Esophagus muscularis mucosa (tissue), 4 donors: ENCODE measurements at places on chromosomes 13 and 19. TPM values are rescaled to one million over a fixed set of nuclear protein-coding genes. Genes with fewer than 3 reads are reported as not detected.

DNA sequence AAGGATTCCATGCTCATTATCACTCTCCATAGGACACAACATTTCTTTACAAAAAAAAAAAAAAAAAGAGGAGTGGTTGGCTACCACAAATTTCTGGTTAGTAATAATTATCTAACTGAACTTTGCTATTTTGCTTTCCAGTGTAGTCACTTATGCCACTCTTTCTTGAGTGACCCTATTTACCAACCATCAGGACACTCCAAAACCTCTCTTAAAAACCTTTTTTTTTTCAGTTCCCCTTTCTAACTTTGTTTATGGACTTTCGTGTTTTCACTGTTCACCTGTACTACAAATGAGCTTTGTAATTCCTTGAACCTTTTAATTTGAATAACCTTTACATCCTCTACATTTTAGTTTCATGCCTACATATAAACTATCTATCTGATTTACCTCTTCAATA, 686.5 kb upstream of the PCDH9 start:
- DNase-seq: no peak

- DNase-seq: no peak
Observed at GRCh38 chr13:30808600-30808999, 73.3 kb downstream of the ALOX5AP start.

DNA sequence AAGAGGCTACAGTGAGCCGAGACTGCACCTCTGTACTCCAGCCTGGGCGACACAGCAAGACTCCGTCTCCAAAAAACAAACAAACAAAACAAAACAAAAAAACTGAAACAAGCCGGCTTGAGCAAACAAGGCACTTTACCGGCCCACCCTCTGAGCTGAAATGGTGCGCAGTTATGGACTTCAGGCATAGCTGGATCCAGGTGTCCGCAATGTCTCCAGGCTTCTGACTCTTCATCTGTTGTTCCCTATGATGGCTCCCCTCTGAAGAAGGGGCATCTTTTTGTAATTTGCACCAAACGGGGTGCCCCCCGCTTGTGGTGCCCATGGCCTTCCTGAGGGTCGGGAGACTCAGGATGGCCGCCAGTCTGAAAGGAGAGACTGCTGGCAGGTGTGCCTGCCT, 6.2 kb downstream of the C2CD4C start:
- DNase-seq: no peak

DNA sequence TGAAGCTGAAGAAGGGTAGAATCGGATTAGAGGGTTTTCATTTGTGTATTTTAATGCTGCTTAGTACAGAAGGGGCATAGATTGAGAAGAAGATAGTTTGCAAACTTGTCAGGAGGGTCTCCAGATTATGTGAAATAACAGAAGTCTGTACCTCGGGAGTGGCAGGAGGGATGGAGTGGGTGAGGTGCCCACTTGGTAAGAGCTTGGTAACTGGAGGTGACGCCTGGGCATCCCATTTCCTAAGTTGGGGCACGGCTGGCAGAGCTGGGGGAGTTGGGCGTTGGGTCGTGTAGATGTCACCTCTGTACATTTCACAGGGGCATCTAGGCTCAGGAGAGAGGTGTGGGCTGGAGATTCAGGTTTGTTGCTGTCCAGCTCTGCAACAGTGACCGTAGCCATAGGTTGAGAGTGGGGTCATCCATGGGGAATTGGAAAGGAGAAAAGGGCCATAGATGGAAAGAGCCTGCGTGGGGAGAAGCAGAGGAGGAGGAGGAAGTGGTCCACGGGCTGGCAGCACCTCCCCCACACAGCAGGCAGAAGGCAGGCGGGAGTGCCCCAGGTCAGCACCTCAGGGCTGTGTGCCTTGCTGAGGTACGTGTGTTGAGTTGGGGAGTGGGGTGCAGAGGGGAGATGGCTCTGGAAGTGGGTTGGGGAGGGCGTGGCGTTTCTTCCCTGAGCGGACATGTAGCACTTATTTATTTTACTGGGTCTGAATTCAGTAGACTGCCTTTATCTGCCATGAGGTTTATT, 31.2 kb downstream of the MPHOSPH8 start:
- DNase-seq: no peak

- DNase-seq: no peak
Observed at GRCh38 chr13:108702171-108702570, 72.8 kb downstream of the MYO16 start.

DNA sequence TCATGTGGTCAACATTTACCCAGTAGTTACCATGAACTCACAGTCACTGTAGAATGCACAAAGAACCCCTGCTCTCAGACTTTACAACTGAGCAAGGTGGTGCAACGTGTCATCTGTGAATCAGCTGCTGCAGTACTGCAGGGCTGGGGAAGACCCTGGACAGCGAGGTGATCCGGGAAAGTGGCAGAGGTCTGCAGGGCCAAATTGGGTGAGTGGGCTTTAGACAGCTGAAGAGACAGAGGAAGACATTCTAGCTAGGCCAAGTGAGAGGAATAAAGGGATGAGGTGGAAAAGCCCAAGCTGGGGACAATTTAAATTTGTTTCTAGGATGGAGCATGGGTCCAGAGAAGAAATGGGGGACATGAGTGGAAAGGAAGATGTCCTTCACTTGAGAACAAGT, 270.5 kb downstream of the DCLK1 start:
- peak; percentile 91 for DNase-seq

DNA sequence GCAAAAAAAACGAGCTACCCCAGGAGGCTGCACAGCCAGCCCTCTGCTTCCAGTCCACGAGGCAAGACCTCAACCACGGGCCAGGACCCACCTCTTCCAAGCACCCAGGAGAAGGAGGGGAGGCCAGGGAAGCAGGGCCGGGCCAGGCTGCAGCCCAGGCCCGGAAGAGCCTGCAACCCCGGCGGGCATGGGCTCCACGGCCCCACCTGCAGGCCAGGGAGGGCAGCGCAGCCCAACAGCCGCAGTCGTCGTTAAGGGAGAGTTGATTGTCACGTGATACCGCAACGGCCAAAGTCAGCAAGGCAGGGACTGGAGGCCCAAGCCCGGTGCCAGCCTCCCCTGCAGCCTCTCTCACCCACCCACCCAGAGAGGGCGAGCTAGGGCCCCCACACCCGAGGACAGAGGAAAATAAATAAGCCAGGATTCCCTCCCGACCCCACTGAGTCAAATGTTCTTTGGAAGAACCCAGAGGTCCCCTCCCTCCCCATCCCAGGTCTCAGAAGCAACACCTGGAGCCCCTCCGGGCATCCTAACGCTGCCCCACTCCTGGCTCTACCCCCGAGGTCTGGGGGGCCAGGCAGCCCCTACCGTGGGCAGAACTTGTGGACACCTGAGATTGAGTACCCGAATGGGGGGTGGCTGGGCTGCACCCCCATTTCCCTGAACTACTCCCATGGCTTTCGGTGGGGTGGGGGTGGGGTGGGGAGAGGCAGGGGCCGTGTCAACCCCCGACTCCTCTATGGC, 5.2 kb upstream of the REXO1 start:
- no peak for DNase-seq

DNA sequence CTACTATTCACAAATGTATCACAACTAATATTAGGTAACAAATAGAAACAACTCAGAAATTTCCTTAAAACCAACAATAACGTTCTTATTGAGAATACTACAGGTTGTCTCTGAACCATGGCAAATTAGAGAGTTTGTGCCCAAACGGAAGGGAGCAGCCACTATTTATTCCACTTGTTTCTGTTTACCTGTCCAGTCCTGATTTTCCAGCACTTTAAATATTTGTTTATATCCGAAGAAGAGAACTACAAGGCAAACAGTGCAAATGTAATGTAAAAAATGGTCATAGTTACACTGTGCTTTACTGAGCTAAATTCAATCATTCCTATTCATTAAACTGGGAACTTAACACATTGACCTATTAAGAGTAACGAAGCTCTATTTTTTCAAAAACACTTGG, 9.2 kb downstream of the SUCLA2 start:
- no peak for DNase-seq

DNA sequence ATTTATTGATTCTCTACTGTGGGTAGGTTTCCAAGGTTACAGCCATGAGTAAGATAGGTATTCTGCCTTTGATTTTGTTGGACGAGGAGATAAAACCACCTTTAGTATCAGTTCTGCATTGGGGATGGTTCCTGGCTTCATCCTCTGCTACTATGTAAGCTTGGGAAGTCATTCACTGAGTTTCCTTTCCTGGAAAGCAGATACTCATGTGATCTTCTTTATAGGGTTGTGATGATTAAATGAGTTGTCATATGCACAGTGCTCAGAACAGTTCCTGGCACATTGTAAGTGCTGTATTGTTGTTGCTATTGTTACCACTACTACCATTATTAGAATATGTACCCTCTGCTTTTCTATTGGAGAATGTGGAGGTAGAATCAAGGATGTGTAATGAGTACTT, 13.1 kb upstream of the WTIP start:
- no peak for DNase-seq

- DNase-seq: no peak
Observed at GRCh38 chr19:49997709-49998108, 27.5 kb downstream of the VRK3 start.

- no peak for DNase-seq
Observed at GRCh38 chr13:109764045-109764444, 22.3 kb downstream of the IRS2 start.

Gene BCAM
- 76.5 TPM for total RNA-seq

DNA sequence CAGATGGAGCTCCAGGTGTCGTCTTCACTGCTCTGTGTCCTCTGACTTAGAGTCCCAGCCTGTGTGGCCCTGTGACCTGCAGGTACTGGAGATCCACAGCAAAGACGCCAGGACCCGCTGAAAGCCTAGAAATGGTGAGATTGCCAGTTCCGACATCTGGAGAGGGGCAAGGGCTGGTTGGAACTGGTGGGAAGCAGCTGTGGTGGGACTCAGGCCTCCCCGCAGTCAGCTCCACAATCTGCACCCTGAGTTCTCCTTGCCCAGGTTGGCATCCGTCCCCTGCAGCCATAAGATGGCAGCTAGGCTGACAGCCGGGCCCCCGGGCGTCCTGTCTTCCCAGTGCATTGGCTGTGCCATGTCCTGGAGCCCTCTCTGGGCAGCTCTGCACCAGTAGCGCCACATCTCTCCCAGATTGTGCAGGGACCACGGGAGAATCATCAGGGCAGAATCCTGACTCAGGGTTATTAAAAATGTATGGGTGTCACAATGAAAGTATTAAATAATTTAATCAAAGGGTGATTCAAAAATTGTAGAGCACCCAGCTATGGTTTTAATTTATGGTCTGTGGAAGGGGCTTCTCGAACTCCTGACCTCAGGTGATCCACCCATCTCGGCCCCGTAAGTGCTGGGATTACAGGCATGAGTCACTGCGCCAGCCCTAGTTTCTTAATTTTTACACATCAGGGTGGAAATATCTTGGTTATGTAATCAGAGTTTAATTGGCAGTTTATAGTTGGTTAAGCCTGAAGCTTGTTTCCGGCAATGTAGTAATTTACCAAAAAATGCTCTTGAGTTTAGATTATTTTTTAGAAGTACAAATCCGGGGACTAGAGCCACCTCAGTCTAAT, 32.2 kb upstream of the ZNF681 start:
- DNase-seq: no peak

Gene PCDH20
- total RNA-seq: 16.7 TPM

DNA sequence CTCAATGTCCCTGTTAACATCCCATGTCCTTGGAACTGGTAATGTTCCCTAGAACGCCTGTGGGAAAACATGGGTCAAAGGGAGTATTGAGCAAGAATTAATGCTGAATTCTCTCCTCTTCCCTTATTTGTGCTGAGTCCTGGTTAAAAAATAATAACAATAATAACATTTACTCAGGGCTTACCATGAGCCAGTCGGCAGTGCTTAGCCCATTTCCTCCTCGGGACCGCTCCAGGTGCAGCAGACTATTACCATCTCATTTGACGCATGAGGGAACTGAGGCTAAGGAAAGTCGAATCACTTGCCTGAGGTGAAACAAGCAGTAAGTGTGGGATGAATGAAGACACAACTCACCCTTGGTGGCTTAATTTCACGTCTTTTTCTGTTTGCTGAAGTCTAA, 33.6 kb upstream of the SLC15A1 start:
- no peak for DNase-seq

Gene ERICH4
- total RNA-seq: not detected

- no peak for DNase-seq
Observed at GRCh38 chr13:27839809-27840467, 47.7 kb downstream of the GSX1 start.

Gene EVI5L
- total RNA-seq: 19.9 TPM

Gene PGLYRP1
- total RNA-seq: not detected

Gene NPAS1
- 0.34 TPM for total RNA-seq

Gene CATSPERD
- not detected for total RNA-seq

DNA sequence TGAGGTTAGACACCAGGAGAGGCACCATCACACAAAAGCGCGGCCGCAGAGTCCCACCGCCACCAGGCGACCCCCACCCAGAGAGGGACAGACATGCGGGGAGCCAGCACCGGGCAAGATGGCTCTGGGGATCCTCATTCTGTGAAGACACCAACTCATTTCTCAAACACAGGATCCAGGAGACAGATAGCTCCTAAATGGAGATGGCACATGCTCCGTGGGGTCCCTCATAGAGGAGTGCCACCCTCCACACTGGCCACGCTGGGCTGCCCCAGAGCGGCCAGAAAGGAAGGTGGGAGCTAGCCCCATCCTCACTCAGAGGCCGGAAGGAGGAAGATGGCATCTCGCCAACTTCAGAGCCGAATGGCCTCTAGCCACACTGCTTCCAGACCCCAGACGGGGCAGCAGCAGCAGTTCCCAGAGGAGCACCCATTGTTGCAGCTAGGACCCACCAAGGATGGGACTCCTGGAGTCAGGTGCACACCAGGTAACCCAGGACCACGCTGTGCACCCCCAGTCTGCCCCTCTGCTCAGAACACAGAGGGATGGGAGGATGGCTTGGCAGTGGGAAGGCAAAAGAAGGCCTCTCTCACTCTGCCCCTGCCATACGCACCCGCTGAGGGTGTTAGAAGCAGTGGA, 78.6 kb downstream of the ZIC5 start:
- DNase-seq: no peak

GRCh38 chr13:79190932-79191331, 215.1 kb downstream of the RBM26 start:
- no peak for DNase-seq

DNA sequence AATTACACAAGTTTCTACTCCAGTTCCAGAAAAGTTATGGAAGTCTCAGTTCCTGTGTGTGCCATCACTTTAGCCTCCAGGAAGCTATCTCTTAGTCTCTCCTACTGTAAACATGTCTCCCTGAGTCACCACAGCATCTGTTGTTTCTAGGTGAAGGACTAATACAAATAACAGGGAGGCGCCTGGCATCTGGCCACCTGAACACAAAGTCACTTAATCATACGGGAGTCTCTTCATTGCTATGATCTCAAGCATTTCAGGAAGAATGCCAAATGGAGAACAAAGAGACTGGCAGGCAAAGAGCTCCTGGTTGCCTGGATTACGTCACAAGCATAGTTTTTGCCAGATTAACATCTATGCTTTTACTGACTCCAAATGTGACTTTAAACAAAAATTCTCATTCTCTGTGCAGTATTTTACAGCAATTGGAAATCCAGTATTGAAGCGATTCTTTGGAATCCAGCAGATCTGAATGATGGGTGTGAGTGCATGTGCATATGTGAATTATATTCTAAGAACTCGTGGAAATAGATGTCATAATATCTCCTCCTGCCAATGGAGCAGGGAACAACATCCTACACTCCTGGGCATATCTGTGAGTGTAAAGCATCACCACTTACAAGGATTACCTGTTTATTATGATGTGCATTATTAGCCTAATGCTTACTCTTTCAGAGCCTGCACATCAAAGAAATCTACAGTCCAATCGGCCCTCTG, 572.8 kb downstream of the PCDH9 start:
- DNase-seq: no peak

- DNase-seq: no peak
Observed at GRCh38 chr13:33303855-33304597, 18.5 kb upstream of the STARD13 start.

GRCh38 chr19:7550987-7551761, 15.7 kb downstream of the PNPLA6 start:
- no peak for DNase-seq

Gene CCL25
- total RNA-seq: not detected

Gene PTH2
- total RNA-seq: not detected
